Right kidney (tissue), 9 donors: ENCODE measurements at places on chromosomes 6 and 20.

- DNase-seq: no peak
These were observed 66.9 kb downstream of the SULF2 start for GRCh38 chr20:47718398-47718797.

- DNase-seq: no peak
These were observed 71.4 kb upstream of the PRSS16 start for GRCh38 chr6:27176096-27176495.

DNA sequence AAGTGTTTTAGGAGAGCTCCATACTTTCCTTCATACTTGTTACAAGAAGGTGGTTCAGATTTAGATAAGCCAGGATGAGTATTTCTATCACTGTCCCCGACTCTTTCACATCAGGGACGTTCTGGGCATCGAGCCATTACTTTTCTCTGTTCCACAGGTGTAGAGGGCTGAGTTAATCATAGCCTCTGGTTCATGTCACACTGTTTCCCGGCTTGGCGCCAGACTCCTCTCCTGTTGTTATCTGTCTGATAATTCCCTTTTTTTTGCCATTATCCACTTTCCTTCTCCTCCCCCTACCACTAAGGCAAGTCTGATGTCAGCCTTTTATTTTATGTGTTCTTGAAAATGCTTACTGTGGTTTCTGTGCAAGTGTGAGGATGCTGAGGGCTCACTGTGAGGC is 593.4 kb downstream of the UTRN start:
- DNase-seq: no peak

DNA sequence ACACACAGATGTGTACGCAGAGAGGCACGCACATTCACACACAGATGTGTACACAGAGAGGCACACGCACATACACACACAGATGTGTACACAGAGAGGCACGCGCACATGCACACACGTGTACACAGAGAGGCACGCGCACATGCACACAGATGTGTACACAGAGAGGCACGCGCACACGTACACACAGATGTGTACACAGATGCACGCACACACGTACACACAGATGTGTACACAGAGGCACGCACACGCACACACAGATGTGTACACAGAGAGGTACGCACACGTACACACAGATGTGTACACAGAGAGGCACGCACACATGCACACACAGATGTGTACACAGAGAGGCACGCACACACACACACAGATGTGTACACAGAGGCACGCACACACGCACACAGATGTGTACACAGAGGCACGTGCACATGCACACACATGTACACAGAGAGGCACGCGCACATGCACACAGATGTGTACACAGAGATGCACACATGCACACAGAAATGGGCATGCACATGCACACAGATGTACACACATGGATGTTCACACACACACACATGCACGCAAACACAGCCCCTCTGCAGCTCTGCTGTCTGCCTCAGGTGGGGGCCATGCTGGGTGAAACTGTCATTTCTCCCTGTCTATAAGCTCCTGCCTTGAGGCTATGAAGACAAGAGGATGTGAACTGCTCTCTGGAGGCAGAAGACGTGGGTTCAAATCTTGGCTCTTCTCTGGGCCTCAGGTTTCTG is 14.3 kb upstream of the MYT1 start:
- DNase-seq: no peak

DNA sequence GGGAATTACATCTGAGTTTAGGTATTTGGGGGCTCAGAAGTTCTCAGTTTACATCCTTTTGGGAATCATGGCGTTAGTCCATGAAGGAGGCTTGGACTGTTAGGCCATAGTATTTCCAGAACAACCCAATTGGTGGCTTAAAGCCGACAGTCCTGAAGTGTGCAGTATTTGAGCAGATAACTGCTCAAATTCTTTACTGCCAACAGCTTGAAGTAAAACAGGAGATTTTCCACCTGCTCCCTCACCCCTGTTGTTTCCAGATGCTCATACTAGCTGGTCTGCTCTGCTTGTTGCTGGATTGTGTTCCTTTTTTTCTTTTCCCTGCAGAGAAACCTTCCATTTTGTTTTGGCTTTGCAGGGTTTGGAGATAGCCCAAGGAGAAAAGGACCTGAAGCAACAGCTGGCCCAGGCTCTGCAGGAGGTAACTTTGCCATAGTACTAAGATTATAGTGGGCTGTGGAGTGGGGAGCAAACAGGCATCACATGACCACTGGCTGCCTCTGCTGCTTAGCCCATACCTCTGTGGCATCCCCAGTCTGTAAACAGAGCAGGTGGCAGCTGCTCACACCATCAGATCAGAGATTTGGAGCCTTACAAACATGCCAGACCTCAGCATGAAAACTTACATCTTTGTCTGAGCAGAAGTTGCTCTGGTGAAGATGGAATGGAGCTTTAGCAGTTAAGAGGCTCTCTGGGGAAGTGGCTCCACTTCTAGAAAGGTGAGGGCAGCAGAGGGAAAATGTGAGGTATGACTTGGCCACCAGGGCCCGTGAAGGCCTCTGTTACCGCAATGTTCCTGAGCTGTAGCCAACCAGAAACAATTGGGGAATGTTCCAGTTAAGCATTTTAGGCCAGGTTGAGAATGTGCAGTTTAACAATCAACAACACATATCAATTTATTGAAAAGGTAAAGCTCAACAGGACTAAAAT is 17.6 kb downstream of the RNF8 start:
- no peak for DNase-seq

DNA sequence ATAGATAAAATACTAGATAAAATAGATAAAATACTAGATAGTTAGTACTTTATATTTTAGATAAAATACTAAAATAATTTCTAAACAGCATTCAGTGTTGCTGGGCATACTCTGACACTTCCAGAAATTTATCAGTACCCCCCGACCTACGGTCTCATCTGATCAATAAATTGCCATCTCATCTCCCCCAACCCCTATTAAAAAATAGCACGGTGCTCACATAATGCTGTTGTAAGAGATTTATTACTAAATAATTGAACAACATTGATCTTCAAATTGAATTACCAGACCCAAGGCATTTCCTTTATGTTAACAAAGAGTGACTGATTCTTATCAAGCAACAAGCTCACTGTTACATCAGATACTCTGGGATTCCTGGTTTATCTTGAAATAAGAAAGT is 300.9 kb downstream of the CBLN4 start:
- DNase-seq: no peak

GRCh38 chr6:142728910-142729481 is 216.0 kb downstream of the HIVEP2 start:
- DNase-seq: peak; percentile 6

GRCh38 chr6:88650029-88650619 is 313.3 kb downstream of the RNGTT start:
- no peak for DNase-seq

DNA sequence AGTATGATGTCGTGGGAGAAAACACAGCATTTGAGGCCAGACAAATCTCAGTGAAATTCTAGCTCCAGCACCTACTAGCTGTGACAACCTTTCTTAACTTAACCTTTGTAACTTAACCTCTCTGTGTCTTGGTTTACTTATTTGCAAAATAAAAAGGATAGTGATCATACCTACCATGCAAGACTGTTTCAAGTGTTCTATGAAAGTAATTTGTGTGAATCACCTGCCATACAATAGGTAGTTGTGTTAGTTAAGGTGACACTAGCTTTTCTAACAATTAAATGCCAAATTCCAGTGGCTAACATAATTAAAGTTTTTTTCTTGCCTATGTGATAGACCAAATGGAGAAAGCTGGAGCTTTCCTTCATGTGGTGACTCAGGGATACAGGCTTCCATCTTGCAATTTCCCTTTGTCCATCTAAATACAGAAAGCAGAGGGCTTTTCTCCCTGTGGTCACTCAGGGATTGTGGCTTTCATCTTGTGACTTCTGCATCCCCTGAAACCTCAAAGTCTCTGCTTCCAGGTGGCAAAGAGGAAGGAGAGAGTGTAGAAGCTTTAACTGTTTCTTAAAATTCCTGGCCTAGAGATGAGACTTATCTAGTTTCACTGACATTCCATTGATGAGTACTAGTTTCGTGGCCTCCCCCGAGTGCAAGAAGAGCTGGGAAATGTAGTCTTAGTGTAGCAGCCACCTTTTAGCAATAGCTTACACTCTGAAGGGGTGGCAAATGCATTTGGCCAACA is 311.4 kb downstream of the CLIC5 start:
- DNase-seq: no peak
